ENCODE measurements at places on chromosomes 3 and 15.

- DNase-seq = no peak
Observed at GRCh38 chr3:75001330-75001729, 386.9 kb upstream of the CNTN3 start.

- DNase-seq = no peak
Observed at GRCh38 chr3:89560568-89560967, 453.1 kb downstream of the EPHA3 start.

DNA sequence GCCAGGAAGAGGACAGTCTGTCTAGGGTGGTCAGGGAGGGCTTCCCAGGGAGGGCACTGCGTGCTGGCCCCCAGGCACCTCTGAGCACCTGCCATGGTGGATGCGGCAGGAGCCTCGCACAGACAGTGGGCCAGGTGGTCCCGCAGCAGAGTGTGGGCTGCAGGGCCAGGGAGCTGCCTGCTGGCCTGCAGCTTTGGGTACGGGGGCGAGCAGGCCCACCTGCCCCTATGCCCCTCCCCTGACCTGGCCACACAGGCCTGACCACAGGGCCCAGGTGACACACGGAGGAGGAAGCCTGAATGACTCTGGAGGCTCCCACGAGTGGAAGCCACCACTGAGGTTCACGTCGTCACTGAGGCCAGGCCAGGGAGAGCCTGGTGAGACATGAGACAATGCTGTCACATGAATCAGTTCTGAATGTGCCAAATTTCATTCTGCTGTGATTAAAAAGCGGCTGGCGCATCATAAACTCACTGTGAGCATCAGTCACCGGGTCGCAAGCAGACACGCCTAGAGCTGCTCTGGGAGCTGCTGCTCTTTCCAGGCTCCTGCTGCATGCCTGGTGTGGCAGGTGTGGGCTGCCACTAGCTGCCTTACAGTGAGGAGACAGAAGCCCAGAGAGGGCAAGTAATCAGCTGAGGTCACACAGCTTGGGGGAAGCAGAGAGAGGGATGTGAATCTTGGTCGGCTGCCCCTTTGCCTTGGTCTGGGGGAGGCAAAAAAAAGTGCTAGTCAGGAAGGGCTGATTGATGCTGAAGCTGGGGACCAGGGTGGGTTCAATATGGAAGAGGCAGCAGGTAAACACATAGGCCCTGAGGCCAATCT lies 39.5 kb upstream of the IQSEC1 start:
- no peak for DNase-seq

DNA sequence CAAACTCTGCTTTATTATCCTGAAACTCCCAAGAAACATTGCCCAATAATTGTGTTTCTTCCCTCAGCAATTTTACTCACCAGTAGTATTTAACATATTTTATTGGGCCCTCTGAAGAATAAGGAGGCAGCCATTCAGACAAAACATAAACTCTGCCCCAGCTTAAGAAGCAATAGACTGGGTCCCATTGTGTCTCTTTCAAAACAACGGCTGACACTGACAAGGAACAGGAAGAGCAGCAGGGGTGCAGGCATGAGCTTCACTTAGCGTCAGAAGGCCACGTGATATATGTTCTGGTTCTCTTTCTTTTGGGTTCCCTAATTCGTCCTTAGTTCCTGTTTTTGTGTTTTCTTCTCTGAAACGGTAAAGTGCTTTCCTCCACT lies 242.3 kb downstream of the FHIT start:
- no peak for DNase-seq

DNA sequence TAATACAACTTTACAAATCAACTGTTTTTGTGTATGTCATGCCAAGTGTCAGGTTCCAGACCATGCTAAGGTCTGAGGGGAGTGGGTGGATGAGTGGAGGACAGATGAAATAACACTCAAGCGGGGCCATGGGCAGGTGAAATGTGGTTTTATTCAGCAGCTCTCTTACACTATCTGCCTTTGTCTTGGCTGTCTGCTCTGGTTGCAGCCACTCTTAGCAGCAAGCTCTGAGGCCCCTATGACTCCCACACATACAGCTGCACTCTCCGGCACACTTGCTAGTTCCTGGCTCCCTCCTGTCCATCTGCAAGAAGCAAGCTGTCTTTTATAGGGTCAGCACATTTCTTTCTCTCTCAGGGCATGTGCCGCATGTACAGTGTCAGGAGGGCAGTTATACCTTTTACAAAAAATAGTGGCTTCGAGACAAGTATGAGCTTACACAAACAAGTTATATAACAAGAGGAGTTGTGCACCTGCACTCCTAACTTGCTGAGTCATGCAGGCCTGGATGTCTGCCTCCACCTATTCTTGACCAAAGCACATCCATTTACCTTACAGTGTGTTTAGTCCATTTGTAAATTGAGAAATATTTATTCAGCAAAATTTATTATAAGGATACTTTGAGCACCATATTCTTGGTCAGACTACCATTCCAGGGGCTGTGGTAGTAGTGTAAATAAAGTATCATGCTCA lies 683.7 kb upstream of the CBLB start:
- no peak for DNase-seq

DNA sequence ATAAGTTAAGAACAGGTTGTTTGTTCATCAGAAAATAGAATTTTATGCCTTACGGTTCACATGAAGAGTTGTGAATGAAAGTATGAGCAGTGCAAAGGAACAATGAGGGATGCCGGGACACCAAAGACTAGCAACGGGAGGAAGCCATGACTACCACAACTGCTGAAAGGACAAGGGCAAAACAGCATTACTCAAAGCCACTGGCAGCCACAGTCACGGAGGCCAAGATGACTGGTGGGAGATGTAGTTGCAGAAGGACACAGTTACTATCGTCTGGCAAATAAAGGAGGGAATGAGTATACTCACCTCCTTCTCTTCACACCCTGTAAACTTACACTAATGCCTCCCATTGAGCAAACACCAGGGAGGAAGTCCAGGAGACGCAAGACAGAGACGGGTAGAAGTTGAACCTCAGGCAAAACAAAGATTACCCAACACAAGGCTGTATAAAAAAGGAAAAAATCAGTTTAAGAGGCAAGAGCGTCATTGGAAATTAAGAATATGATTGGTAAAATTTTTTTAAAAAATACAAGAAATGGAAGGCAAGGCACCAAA lies 675.5 kb downstream of the FHIT start:
- no peak for DNase-seq

GRCh38 chr3:125078951-125079674 lies 23.3 kb upstream of the HEG1 start:
- no peak for DNase-seq

- DNase-seq = no peak
Observed at GRCh38 chr15:85401108-85401774, 20.8 kb downstream of the AKAP13 start.

GRCh38 chr15:26882616-26883365 lies 15.9 kb downstream of the GABRA5 start:
- no peak for DNase-seq

DNA sequence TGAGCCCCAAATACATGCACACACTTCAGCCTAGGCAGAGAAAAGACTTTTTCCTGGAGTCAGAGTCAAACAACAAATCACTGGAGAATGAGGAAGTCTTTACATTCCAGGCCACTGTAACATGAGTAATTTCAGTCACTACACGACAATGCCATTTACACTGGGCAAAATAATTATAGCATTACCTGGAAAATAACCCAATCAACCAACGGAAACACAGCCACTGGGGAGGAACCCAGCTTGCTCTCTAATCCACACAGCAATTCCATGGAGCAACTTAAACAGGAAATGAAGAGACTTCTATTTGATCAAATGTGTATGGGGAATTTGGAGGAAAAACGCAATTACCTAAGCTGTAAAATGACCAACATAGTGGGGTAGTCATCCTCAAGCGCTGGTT lies 15.2 kb downstream of the FSTL1 start:
- DNase-seq = no peak

- DNase-seq = no peak
Observed at GRCh38 chr3:169980055-169980454, 13.4 kb downstream of the SEC62 start.

GRCh38 chr3:157226173-157226847 lies 66.4 kb upstream of the CCNL1 start:
- DNase-seq = no peak

DNA sequence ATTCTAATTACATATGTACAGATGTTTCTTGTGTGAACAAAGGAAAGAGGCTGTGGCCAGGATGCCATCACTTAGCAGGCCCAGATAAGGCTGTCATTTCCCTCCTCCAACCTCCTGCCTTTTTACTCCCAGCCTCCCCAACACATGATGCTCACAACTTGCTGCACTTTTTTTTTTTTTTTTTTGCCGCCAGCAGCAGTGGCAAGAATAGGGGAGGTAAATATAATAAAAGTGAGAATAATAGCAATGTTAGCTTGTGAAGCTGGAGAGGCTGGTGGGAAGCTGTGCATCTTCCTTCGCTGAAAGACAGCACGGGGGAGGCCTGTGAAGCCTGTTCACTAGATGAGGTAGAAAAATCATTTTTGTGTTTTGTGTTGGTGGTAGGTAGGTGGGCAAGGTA lies 42.5 kb upstream of the MYO5C start:
- DNase-seq = no peak

GRCh38 chr15:41899854-41900442 lies 6.1 kb upstream of the SPTBN5 start:
- no peak for DNase-seq

Measured in muscle of arm (tissue), 14 donors.